ENCODE measurements at places on chromosomes 3 and 15.
A peak's percentile ranks its signal among the peaks of the same experiment; 100 is the strongest.

GRCh38 chr3:124887177-124887931 is at the start of gene ITGB5:
ITGB5 (minus strand) TSS chr3:124887365; CDS start chr3:124887000, 365 bp downstream.
- peak; percentile 19 for DNase-seq

GRCh38 chr3:124260206-124260915 is 268.4 kb upstream of the ROPN1 start:
- no peak for DNase-seq

DNA sequence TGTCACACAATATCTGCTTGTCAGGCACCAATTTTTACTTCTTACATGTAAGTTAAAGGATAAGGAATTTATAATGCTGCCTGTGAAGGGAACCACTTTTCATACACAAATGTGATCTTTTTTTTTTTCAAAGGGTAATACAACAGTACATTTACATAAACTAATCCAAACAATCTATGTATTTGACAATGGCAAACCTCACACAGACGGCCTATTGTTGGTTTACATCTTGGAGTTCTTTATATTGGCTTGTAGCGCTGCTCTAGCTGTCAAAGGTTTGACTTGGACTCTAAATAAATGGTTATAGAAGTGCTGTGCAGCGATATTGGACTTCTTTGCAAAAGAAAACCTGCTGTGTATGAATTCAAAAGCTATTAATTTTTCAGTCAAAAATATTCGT is 598.0 kb downstream of the FOXP1 start:
- no peak for DNase-seq

GRCh38 chr3:165800970-165801369 is 36.3 kb downstream of the BCHE start:
- DNase-seq = no peak

DNA sequence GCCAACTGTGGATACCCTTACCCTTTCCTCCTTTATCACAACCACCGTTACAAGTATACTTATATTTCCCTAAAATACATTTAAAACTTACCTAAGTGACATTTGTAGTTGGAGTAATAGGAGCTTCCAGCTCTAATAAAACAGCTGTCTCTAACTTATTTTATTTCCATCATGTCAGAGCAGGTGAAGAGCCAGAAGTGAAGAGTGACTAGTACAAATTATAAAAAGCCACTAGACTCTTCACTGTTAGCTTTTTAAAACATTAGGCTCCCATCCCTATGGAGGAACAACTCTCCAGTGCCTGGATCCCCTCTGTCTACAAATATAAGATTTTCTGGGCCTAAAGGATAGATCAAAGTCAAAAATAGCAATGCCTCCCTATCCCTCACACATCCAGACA is 102.3 kb downstream of the MME start:
- no peak for DNase-seq

GRCh38 chr3:126525853-126526667 is 2.1 kb downstream of the CHST13 start:
- DNase-seq = no peak

- DNase-seq = peak; percentile 61
Observed at GRCh38 chr3:48989796-48990635, at the start of gene P4HTM. P4HTM (plus strand) TSS chr3:48990241; CDS start chr3:48990257, 16 bp downstream.

GRCh38 chr3:9786825-9787669 is 5.2 kb downstream of the TADA3 start:
- no peak for DNase-seq

- DNase-seq = no peak
Observed at GRCh38 chr3:151541178-151541577, 80.3 kb upstream of the IGSF10 start.

DNA sequence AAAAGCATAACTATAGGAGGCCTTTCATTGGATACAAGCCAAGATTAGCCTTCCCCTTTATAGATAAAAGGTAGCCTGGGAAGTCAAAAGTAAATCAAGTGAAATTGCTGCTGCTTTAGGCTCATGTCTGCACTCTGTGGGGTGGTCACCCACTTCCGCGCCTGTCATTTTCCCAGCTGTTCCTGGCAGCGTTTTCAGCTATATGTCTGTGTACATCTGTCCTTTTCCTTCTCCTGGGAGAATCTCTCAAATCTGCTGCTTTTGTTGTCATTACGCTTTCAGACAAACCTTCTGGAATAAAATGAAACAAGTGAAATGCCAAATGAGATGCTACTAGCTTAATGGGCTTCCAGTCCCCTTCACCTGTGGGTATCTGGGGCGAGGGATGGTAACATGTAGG is 211.8 kb downstream of the MCTP2 start:
- DNase-seq = no peak

DNA sequence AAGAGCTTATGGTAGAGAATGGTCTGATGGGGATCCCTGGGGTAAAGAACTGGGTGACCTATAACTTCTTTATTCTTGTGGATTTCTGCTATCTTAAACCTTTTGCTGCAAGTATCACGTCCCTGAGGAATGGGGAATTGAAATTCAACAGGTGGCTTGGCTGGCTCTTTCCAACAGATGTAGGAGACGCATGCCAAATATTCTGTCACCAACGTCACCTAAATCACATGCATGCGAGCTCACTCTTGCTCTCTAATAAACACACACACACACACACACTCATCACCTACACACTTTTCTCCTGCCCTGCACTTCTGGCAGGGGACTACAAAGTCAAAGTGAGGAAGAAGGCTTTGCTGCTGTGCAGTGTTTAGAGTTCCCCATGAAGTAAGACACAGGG is 145.8 kb upstream of the NECTIN3 start:
- DNase-seq = no peak

GRCh38 chr3:28173836-28174235 is 67.6 kb upstream of the CMC1 start:
- no peak for DNase-seq

DNA sequence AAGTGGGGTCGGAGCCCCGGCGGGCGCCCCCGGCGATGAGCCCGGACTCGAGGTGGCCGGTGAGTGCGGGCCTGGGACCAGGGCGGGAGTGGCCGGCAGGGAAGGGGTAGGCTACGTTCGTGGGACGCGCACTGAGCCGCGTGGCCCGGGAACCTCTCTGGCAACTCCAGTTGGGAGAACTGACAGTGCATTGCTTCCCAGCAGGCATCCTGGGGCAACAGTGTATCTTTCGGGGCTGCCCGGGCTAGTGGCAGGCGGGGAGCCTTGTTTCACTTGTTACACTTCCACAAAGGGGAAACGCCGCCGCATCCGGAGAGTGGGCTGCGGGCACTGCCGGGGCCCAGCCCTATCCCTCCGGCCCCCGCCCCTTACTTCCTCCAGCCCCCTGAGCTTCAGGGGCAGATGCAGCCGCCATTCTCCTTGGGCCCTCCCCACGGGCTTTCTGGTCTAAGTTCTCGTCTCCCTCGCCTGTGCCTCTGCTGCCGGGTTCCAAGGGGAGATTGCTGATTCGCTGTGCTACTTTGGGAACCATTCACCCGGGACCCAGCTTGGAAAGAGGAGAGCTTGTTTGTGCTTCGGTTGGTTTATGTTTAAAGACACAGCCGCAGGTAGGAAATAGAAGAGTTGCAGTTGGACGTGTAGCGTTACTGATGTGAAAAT is 675 bp downstream of the BRPF1 start:
- DNase-seq = peak; percentile 71

- DNase-seq = no peak
Observed at GRCh38 chr3:13894807-13895154, 14.9 kb upstream of the WNT7A start.

GRCh38 chr3:107634099-107634489 is 111.3 kb downstream of the BBX start:
- no peak for DNase-seq

DNA sequence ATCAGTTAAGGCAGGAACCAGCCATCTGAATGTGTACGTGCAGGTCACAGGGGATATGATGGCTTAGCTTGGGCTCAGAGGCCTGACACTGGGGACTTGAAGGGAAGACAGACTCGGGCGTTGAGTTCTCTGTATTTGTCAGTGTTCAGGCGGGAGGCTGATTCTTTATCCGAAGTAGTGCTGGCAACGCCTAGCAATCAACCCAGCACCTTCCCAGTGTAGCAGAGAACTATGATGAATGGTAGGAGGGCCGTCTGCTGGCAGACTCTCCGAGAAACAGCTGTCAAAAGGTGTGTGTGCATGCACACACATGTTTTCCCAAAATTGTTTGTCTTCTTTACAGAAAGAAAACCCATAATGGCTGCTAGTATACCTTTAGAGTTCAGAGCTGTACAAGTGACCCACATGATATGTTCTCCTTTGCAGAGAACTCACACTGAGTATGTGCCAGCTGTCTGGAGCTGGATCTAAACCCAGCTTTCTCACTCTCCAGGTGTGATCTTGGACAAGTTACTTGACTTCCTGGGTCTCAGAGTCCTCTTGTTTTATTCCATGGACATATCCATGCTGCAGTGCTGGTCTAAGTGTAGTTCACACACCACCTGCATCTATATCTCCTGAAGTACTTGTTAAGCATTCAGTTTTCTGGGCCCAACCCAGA is 74.5 kb upstream of the LARS2 start:
- no peak for DNase-seq

DNA sequence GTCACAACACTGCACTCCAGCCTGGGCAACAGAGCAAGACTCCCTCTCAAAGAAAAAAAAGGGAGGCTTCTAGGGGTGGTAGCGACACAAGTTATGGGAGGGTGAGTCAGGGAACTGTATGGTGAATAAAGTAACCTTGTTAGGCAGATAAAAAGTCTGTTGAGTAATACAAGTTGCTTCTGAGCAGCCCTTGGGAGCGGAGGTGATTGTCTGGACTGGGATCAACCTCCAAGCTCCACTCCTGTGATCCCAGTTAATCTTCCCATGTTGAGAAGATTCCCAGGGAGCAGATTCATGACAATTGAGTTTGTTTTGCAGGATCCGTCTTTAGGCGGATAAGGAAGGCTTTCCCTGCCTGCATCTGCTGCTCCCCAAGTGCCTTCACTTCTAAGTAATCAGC is 335.9 kb downstream of the THSD4 start:
- DNase-seq = no peak

DNA sequence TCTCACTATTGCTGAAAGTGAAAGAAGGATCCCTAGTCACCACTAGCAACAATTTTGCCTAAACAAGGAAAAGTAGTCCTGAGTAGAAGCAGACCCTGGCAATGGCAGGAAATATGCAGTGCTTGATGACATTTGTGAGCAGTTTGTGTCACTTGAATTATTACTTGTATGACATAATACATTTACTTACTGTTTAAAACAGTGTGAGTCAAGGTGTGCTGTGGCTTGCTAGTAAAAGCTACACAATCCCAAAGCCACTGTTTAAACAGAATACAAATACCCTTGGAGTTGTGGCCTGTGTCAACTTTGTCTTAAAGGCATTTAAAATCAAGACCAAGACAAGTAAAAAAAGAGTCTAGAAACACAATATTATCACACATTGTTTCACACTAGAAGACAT is 775.4 kb downstream of the ROBO1 start:
- no peak for DNase-seq

- DNase-seq = no peak
Observed at GRCh38 chr3:173066044-173067004, 74.7 kb downstream of the SPATA16 start.

DNA sequence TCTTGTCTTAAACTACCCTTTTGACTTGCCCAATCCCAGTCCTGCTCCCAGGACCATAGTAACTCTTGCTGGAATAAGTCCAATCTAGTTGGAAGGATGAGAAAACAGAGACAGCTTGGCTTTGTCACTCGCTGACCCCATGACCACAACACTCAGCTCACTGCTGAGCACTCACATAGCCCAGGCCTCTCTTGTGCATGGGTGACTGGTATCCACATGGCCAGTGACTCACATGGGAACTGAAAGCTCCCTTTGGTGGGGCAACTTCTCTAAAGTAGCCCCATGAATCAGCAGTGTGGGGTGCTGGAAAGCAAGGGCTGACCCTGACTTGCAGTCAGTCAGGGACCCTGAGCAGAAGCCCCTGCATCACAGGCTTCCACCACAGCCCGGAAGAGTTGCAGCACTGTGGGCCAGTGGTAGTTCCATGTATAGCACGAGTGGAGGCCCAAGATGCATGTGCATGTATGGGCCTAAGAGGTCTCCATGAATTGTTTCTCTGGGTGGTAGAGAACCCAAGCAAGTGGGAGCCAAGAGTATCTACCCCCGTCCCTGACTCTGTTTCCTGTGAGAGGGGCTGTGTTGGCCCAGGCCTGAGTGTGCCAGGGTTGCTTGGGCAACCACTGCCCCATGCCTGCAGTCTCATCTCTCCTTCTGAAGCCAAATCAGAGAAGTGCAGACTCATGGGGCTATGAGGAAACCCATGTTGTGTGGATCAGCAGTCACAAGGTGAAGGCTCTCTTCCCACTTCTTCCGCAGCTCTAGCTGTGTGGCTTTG is 62.1 kb upstream of the XCR1 start:
- no peak for DNase-seq

DNA sequence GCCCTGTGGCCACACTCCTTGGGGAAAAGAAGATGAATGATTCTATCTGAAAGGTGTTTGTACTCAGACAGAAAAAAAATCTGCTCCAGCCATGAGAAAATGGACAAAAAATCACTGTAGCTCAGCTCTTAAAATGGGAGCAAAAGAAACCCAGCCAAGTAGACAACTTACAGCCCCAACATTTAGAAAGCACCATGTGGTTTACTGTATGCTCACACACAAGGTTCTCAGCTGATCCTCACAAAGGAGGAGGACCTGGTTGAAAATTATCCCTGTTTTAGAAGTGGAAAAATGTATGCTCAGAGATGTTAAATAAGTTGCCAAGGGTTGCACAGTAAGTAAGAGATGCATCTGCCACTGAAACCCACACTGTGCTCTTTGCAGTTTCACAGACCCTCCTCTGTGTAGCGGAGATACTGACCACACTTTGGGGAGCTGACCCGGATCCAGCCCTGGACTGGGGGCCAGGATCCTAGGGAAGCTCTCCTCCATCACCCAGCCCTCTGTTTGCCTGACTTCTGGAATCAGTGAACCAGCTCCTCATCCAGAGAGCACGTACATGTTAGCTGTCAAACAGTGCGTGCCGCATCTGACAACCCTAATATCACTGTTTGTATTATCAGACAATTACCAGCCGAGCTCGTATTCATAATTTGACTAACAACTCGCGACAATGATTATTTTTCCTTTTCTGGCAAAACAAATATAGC is 32.7 kb upstream of the TPRG1 start:
- no peak for DNase-seq

DNA sequence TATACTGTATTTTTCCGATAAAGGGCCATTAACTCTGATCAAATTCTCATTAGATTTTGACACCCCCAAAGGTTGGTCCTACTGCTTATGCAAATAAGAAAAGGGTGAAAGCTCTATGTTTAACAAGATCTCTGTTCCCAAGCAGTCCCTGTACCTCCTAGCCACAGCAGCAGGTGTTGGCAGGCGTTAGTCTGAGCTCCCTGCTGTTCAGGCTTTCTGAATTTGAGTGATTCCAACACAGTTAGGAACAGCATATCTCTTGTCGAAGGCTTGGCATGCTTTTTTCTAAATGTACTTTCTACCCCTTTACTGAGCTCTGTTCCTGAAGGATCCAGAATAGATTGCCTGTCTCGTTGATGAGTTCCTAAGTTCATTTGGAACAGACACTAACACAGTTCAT is 42.3 kb downstream of the MITF start:
- DNase-seq = no peak

DNA sequence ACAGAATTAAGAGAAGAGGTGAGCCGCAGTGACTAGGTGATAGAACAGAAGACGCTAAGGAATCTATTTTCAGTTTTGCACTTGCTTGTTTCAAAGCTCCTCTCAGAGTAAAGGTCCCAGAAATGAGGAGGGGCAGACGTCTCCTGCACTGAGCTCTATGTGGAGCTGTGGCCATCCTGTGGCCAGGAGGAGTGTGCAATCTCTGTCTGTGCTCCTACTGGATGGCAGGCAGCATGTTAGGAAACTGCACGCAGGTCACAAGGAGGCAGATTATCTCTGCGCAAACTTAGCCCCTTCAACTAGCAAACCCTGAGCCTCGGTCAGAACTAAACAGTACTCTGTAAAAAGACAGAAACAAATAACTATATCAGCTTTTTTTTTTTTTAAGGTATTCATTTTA is 31.1 kb upstream of the PPIB start:
- DNase-seq = no peak

- DNase-seq = no peak
Observed at GRCh38 chr15:45442507-45443135, 64.3 kb upstream of the GATM start.

Data from naive thymus-derived CD8-positive, alpha-beta T cell (primary cell).